ENCODE measurements at places on chromosomes 5 and 9.

DNA sequence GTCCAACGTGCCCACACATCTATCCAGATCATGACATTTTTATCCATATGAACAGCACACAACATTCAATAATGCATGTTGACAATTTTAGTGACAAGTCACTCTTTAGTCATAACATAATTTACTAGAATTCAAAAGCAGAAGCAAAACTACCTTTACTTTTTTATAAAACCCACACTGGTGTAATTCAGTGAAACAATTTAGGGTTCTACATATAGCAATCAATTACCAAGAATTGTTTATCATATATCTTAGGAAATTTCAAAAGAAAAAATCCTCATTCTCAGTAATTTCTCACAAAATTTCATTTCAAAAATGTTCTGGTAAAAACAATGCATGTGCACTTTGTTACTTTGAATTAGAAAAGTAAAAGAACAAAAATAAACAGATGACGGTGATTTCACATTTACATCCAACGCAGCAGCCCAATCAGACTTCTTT is 12.6 kb downstream of the AUH start:
- DNase-seq, result no peak

GRCh38 chr5:78647351-78647818 is 1.2 kb downstream of the LHFPL2 start:
- DNase-seq, result no peak

GRCh38 chr5:175829813-175830585 is 41.4 kb upstream of the CPLX2 start:
- DNase-seq, result no peak

- DNase-seq, result peak; percentile 2
These were observed 35.7 kb upstream of the NTNG2 start for GRCh38 chr9:132125944-132126679.

DNA sequence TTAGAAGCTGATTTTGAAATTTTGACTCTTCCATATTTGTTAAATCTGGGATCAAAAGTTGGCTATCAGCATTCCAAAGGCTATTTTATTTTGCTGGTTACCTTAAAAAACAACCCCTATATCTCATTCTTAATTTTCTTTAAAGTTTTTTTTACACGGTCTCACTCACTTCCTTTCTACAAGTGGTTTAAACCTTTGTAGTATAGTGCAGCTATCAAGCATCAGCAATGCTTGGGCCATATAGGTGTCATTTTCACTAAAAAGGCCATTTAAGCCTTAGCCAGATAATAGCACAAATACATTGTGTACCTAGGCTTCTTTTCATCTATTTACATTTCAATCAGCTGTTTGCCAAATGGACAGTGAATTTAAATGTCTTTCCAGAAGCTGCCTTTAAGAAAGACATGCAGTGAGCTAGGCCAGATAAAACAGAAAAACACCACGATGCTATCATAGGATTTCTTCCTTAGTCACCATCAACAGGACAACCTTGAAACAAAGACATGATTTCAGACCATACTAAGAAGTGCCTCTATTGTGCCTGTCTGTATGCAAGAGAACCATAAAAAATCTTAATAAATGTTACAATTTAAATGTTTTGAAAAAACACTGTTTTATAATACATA is 104.2 kb downstream of the RAPGEF6 start:
- no peak for DNase-seq

GRCh38 chr5:40400245-40400644 is 279.5 kb upstream of the PTGER4 start:
- DNase-seq, result no peak

DNA sequence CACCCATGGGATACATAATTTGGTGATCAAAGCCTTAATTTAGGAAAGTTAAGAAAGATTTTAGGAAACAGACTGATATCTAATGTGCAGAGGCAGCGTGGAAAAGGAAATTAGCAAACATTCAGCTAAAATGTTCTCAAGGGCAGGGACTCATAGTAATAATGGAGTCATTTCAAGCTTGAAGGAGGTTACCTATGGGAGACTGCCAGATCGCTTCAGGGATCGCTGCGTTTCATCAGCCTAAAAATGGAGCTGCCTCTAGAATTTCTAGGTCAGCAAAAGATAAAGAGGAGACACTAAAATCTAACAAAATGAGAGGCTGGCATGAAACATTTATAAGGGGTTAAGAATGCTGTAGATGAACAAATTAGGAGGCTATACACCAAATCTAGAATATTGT is 115.5 kb downstream of the APBA1 start:
- DNase-seq, result no peak

DNA sequence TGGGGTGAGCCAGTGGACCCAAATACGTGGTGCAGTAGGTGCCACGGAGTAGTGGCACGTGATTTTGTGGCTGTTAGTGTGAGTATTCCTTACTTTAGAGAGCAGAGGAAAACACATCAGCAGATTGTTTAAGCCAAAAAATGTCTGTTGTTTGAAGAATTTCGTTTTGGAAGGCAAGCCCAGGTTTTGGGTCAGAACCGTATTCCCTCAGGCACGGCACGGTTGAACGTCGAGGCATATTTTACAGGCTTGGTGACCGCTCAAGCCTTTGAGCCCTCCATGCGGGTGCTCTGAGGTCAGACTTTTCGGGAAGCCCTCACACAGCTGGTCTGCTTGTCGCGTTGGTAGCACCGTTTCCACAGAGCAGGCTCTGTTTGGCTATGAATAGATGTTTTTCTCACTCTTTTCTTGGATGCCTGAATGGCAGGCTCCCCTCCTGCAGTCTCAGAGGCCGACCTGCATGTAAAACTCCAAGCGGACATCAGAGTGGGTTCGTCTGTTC is 27.2 kb downstream of the NEK6 start:
- no peak for DNase-seq

GRCh38 chr9:91346644-91347043 is 15.1 kb downstream of the AUH start:
- DNase-seq, result no peak

GRCh38 chr9:110814159-110814558 is 145.6 kb downstream of the MUSK start:
- no peak for DNase-seq

DNA sequence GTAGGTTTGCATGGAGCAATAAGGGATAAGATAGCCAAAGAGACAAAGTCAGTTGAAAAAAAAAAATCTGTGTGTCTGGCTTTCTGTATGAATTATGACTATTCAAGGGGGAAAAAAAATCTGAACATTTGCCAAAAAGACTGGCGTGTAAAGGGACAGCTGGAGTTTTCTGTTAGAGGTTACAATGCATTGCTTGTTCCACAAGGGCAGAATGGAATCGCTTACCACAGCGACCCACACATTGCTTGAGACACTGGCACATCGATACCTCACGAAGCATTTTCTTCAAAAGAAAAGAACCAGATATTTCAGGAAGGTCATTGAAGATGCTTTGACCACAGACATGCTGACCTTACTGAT is 327.8 kb downstream of the TMEM167A start:
- no peak for DNase-seq

DNA sequence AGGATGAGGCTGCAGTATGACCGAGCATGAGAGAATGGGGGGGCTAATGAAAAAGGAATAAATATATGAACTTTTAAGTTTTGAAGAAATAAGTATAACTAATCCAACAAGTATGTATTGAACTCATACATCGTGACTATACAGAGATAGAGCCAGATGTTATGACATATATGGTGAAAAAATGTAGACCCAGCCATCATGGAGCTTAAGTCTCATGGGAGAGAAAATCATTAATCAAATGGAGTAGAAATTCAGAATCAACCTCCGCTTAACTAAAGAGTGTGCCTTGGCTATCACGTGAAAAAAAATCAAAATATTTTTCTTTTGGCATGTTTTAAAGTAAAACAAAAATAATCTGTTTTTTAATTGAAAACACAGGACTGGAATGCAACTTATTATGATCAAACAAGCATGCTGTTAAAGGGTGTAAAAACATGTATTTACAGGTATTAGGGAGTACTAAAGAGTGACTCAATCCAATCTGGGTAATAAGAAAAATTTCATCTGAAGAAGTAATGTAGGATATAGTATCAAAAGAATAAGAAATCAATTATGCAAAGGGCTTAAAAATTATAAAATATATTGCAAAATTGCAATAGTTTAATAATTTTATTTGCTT is 868.5 kb upstream of the NUDT12 start:
- DNase-seq, result no peak

DNA sequence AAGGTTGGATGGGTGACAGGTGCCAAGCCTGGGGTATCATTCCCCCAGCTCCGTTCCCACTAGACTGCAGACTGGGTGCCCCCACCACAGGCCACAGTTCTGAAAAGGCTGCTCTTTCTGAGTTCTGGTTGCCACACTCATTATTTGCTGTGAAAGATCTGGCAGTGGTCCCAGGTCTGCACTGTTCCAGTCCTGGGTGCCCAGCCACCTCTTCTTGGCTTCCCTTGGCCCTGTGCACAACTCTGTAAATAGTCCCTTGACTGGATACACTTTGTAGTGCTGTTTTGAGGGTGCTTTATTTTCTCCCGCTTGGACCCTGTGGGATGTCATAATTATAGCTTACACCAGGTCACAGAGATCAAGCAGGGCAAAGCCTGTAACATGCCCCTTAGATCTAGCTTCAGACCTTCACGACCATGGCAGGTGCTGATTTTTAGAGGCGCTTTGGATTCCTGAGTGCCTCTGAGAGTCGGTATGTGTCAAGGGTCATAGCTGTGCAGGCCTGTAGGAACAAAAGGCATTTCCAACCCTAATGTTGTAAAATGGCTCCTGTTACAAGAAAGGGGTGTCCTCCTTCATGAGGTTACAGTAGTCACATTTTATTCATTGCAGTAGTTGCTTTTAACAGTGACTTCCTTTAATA is 344.9 kb downstream of the ICE1 start:
- DNase-seq, result no peak

DNA sequence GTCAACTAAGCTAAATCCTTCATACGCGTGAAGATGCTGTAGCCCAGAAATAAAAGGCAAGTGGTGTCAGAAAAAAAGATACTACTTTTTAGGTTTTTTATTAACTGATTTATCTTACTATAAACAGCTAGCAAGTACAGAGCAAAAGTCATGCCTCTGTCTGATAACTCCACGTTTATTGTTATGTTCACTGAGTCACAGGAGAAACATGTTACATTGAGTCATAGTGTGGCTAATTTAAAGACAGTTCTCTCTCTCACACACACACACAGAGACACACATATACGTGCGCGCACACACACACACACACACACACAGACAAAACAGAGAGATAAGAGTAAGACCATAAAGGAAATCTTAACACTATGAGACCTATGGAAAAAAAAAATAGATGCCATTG is 770.0 kb upstream of the CDH10 start:
- DNase-seq, result no peak

GRCh38 chr5:3307982-3308621 is 287.5 kb upstream of the IRX1 start:
- no peak for DNase-seq

DNA sequence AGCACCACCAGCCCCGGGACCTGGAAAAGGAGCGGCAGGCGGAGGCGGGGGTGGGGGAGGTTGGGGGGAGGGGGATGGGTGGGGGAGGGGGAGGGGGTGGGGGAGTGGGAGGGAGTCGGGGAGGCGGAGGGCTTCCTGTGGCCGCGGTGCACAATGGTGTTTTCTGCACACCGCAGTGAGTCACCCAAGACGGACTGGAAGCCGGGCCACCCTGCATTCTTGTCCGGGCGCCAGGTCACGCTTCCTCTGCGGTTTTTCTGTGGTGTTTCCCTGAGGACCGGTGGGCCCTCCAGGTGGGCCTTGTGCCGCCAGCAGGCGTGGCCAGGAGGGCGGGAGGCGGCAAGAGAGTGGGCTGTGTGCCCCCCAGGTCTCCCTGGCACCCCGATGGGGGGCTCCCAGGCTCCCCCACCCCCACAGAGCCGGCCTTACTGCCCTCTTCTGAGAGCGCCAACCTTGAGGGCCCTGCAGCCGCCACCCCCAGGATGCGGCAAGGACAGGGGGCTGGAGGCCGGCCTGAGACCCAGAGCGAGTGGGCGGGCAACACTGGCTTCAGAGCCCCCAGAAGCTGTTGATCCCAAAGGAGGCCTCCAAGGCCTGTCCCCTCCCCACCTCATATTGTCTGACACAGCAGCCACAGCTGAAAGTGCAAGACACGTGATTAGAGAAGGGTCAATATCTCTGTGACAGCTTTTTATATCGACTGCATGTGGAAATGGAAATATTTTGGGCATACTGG is 11.1 kb downstream of the EXD3 start:
- DNase-seq, result peak; percentile 47

DNA sequence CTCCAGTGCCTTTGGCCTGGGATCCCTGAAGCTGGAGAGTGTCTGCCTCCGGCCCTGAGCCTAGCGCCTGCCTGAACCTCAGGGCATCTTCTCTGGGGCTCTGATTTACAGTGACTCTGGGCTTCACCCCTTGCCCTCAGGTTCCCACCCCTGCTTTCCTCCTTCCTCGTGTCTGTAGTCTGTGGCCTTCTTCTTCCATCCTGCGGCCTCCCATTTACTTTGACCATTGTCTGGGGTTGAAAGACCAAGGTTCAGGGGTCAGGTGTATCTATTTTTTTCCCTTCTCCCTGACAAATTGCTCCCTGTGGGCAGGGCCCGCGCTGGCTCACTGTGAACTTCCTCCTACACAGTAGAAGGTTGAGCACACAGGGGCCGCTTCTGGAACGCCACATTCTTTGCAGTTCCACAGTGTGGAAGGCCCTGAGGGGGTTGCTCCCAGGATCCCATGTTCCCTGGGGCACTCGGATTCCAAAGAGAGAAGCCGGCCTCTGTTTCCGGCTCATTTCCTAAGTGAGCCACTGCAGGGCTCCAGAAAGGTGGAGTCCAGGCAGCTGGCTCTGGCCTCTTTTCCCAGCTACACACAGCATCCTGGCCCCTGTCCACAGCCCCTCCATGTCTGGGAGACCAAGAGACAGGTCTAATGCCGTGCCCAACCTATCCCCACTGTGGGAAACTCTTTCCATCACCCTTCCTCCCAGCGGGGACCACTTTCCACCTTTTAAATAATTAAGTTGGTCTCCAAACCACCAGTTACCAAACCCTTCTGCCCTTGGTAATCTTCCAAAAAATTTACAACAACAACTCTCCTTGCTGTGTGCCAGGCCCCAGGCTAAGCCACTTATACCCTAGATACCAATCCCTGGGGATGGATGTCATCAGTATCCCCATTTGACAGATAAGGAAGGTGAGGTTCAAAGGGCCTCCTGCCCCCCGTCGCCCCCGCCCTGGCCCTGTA is 140.3 kb upstream of the IER5L start:
- DNase-seq, result no peak

DNA sequence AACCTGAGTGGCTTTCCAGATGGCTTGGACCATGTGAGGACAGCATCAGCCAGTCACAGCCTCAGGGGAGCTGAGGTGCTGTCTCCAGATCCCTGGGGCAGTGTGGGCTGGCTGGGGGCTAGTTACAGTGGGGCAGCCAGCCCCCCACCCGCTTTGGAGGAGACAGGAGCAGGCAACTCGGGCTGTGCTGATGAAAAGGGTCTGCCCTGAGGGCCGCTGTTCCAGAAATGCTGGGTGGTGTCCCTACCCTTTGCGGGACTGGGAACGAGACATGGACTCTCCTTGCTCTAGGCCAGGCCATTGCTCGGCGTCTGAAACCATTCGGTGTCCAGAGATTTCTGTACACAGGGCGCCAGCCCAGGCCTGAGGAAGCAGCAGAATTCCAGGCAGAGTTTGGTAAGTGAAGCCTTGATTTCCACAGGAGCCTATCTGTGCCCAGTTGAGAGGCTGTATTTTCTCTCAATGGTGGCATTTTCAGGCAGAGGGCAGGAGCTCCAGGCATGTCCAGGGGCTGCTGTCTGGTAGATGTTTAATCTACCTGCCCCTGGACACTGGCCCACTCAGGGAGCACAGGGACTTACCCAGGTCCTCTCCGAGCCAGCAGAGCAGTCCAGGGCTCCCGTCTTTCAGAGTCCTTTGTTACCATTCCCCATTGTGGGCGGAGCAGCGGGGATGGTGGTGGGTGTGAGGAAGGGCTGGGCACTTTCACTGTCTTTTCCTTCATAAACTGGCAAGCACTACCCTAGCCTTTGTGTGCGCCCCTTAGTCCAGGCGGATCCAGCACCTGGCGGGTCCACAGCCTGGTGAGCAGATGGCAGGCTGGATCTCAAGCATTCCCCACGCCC is 7.2 kb downstream of the GRHPR start:
- no peak for DNase-seq

Data from stimulated activated CD8-positive, alpha-beta memory T cell treated with anti-CD3 and anti-CD28 coated beads, Interleukin-7, amount 100 ng/mL, for 4 hours (primary cell).